ENCODE measurements at places on chromosomes 5 and 9.

GRCh38 chr5:174829511-174829864, 105.1 kb downstream of the MSX2 start:
- no peak for ATAC-seq

DNA sequence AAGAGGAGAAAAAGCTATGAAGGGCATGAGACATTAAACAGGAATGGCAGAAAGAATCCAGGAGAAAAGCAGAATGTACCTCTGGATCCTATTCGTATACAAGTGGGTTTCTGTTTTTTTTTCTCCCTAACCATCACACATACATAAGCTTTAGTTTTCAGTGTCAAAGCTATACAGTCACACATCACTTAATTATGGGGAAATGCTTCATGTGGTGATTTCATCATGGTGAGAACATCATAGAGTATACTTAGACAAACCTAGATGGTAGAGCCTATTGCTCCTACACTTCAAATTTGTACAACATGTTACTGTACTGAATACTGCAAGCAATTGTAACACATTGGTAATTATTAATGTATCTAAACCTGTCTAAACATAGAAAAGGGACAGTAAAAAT, 290.6 kb downstream of the AOPEP start:
- ATAC-seq, result no peak

DNA sequence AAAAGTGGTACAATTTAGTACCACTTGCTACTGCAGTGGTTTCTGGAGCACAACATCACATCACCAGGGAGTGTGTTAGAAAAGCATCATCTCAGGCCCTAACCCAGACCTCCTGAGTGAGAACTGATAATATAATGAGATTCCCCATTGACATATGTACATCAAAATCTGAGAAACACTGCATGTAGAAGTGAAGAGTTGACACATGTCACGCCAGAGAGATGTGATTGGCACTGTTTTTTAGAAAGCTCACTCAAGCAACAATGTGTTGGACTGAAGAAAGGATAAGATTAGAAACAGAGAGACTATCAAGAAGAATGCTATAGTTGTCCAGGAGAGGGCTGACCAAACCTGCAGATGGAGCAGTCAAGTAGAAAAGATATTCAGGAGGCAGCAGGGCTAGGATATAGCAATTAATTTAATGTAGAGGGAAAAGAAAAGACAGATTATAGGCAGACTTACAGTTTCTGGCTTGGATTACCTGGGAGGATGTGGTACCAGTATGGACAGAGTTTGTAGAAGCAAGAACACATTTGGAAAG, 324.4 kb upstream of the ADAMTSL1 start:
- ATAC-seq, result no peak

- ATAC-seq, result no peak
Observed at GRCh38 chr5:104612005-104612404, 1049.4 kb upstream of the NUDT12 start.

- ATAC-seq, result peak; percentile 47
Observed at GRCh38 chr5:151288180-151288579, 15.4 kb downstream of the SLC36A3 start.

DNA sequence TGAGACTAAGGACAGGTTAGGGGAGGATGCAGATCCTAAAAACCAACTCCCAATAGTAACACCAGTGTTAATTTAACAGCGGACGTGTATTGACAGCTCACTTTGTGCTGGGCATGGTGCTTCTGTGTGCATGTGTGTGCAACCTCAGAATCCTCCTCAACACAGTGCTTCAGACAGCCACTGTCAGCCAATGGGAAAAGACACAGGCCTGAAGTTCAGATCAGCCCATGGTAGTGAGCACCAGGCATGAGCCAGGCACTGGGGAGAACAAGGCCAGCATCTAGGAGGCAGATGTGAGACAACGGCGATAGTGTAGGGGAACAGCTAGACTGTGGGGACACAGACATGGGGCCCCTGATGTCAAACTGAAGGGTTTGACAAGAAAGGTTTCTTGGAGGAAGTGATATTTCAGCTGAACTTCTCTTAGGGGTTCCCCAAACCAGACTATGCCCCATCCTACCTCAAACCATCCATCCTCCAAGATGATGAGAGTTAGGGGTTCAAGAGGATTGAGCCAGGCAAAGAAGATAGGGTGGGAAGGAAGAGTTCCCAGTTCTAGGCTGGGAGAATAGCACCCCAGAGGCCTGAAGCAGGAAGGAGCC, 71.5 kb upstream of the PSD2 start:
- ATAC-seq, result peak; percentile 63

DNA sequence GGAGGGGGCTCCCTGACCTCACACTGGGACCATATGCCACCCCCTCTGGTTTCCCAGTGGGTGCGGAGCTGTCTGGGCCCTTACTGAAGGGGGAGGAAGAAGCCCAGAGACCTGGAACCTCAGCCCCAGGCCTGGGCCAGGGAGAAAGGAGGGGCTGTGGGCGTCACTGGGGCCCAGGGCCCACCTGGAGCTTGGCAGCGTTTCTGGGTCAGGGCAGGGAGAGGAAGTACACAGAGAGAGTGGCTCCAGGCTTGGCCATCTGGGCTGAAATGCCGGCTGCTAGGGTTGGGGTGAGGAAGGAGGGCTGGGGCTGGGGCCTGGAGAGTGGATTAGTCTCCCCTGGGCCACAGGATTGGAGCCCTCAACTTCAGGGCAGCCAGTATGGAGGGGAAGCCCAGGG, 6.4 kb upstream of the DAB2IP start:
- peak; percentile 7 for ATAC-seq

DNA sequence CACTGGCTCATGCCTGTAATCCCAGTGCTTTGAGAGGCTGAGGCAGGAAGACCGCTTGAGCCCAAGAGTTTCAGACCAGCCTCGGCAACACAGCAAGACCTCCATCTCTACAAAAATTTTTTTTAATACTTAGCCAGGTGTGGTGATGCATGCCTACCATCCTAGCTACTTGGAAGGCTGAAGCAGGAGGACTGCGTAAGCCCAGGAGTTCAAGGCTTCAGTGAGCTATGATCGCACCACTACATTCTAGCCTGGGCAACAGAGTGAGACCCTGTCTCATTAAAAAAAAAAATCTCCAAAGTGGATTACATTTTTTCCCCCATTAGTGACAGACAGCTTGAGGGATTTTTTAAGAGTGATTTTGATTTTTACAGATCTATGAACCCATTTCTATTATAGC, 230.8 kb downstream of the BNC2 start:
- no peak for ATAC-seq

GRCh38 chr5:115850744-115851416, 9.1 kb downstream of the AP3S1 start:
- no peak for ATAC-seq

DNA sequence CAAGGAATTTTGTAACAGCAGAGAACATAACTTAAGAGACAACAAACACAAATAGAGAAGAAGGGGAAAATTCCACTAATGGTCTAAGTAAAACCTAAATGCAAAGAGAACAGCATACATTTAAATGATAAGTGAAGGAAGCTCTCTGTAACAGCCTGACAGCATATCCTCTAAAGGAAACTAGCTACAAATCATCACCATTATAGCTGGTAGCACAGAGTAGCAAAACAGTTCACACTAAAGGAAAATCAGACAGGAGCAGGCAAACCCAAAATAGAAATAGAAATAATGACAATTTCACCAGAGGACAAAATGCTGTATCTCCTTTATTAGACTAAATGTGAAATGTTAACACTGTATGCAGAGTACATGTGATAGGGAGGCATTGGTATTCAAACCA, 532.8 kb downstream of the PTPRD start:
- no peak for ATAC-seq

- no peak for ATAC-seq
Observed at GRCh38 chr9:135239769-135240141, 152.3 kb downstream of the OLFM1 start.

- no peak for ATAC-seq
Observed at GRCh38 chr5:60883229-60883628, 39.2 kb upstream of the ELOVL7 start.
